Aorta (tissue), 5 donors: ENCODE measurements at places on chromosomes 2 and 18. TPM values are rescaled to one million over a fixed set of nuclear protein-coding genes. Genes with fewer than 3 reads are reported as not detected.

DNA sequence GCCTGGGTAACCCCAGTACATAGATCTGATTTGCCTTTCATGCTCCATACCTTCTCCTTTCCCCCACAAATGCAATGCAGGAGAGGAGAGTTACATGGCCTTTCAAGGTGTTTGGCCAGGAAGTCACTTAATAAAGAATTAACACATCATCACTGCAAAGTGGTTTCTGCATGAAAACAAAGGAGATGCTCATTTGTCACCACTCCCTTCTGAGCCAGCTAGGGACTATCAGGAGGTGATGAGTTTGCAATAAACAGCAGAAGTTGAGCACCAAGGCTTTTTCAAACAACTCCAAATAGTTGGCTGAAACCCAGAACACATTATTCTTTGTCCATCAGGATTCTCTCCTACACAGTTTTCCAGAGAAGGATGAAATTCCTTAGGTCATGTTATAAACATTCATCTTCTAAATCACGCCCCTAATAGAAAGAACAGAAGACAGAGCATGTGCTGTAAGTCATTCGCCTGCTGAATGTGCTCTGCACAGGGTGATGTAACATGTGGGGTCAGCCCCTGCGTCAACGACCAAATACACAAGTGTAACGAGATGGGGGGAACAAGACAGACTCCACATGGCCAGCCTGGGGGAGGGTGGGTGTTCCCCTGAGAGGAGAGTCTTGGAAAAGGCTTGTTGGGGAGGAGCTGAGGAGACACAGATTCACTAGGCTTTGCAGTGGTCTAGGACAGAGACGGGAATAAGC is 87.3 kb upstream of the RMDN2 start:
- no peaks in the 10 kb centered on the region for H3K4me1 ChIP-seq
- no peak overlapping the region for H3K27ac ChIP-seq
- no peaks in the 10 kb centered on the region for H3K36me3 ChIP-seq
- H3K27me3 ChIP-seq, result no peaks in the 10 kb centered on the region

GRCh38 chr2:11997142-11997541 is 250.7 kb downstream of the LPIN1 start:
- no peaks in the 10 kb centered on the region for H3K36me3 ChIP-seq
- no peaks in the 10 kb centered on the region for H3K4me1 ChIP-seq
- H3K4me3 ChIP-seq, result no peak overlapping the region
- H3K27me3 ChIP-seq, result no peaks in the 10 kb centered on the region
- no peak for DNase-seq
- no peak overlapping the region for H3K27ac ChIP-seq

GRCh38 chr2:223591596-223591995 is 10.6 kb downstream of the SCG2 start:
- no peak overlapping the region for H3K4me3 ChIP-seq
- no peak for DNase-seq
- H3K36me3 ChIP-seq, result no peaks in the 10 kb centered on the region
- H3K27ac ChIP-seq, result no peak overlapping the region
- no peaks in the 10 kb centered on the region for H3K27me3 ChIP-seq

GRCh38 chr18:39186008-39186407 is 1620.4 kb upstream of the CELF4 start:
- DNase-seq, result no peak
- H3K27ac ChIP-seq, result no peak overlapping the region
- no peaks in the 10 kb centered on the region for H3K36me3 ChIP-seq
- H3K27me3 ChIP-seq, result no peaks in the 10 kb centered on the region
- H3K4me1 ChIP-seq, result no peaks in the 10 kb centered on the region

Gene CACNB4
- 5.0 TPM for total RNA-seq
